ENCODE measurements at places on chromosomes 1 and 21. TPM values are rescaled to one million over a fixed set of nuclear protein-coding genes. Genes with fewer than 3 reads are reported as not detected.

DNA sequence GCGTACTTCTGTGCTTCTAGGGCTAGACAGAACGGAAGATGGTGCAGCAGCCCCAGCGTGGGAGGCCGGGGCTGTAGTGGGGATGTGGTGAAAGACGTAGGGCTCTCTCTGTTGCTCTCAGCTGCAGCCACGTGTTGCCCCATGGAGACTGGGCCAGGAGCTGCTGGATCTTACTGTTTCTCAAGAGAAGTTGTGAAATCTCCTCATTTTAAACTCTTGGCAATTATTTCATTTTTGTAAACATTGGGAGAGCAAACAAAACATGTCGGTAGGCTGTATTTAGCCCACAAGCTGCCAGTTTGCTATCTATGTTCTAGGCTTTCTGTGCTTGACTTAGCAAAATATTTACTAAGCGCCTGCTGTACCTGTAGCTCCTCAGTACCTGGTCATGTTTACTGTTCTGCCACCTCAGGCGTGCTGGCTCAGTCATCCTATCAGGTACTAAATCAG is 15.9 kb upstream of the ELOA start:
- peak; percentile 63 for DNase-seq

PDZK1 gene
- total RNA-seq: 2.2 TPM

GRCh38 chr1:177926201-177926600 is 43.7 kb downstream of the SEC16B start:
- DNase-seq: no peak

GRCh38 chr1:88976235-88976634 is 16.2 kb downstream of the KYAT3 start:
- no peak for DNase-seq

GRCh38 chr1:40352126-40352525 is 21.4 kb upstream of the SMAP2 start:
- no peak for DNase-seq

DNA sequence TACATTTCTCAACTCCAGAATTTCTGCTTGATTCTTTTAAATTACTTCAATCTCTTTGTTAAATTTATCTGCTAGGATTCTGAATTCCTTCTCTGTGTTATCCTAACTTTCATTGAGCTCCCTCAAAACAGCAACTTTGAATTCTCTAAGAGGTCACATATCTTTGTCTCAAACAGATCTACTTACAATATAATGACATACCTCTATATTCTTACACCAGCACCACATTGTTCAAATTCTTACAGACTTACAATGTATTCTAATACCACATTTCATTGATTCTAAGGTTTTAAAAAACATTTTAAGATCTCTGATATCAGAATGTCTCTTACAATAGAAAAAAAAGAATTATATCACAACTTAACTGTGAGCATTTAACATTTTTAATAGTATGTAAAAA is 77.4 kb downstream of the DIRAS3 start:
- DNase-seq: no peak

C4BPB gene
- total RNA-seq: 3.7 TPM

DNA sequence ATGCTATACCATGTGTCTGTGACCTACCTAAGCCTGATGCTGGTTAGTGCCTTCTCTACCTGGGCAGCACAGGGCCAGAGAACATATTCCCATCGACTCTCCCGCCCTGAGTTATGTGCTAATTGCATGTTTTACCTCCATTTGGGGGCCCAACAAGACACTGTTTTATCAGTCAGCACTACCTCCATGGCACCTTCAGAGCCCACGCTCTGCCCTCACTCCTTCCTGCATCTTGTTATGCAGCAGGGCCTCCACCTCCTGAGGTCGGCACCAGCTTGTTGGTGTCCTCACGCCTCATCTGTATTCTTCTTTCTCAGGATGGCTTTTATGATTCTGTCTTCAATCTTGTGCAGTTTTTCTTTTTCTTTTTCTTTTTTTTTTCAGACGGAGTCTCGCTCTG is 11.9 kb downstream of the WNT9A start:
- no peak for DNase-seq

DNA sequence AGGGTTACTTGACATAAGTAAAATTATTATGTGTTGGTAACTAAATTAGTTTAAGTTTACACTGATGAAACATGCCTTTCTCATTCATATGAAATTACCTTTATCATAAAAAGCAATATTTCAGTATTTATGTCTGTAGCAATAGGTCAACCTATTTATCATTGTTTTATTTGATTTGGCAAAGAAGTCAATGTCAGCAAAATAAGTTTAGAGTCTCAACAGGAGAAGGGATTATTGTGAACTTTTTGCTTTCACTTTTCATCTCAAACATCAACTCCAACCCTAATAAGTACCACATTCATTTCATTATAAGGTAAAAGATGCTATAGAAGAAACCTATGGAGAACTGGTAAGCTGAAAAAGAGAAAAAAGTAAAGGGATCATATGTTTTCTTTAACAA is 1015.4 kb upstream of the ADGRL4 start:
- no peak for DNase-seq

- no peak for DNase-seq
These were observed 410.6 kb upstream of the DEPDC1 start for GRCh38 chr1:68907491-68907890.

AVPR1B gene
- 1.6 TPM for total RNA-seq

MYOG gene
- not detected for total RNA-seq
